ENCODE measurements at places on chromosomes 7 and 10. TPM values are rescaled to one million over a fixed set of nuclear protein-coding genes. Genes with fewer than 3 reads are reported as not detected.

Gene SPDYE17
- not detected for total RNA-seq

Gene SUN3
- 0.97 TPM for total RNA-seq

Gene SLC29A4
- total RNA-seq, result 0.42 TPM

Gene OPN4
- not detected for total RNA-seq

Gene CDH23
- total RNA-seq, result 4.9 TPM

Gene FGL2
- 1.6 TPM for total RNA-seq

Gene LRRD1
- total RNA-seq, result 0.13 TPM

Gene AUTS2
- 15.2 TPM for total RNA-seq

All from activated CD8-positive, alpha-beta T cell treated with anti-CD3 and anti-CD28 coated beads, Interleukin-2, amount 10 ng/mL, durations not matched to agents 7 days and 5 days (primary cell).